ENCODE measurements at places on chromosomes 1 and 21.

DNA sequence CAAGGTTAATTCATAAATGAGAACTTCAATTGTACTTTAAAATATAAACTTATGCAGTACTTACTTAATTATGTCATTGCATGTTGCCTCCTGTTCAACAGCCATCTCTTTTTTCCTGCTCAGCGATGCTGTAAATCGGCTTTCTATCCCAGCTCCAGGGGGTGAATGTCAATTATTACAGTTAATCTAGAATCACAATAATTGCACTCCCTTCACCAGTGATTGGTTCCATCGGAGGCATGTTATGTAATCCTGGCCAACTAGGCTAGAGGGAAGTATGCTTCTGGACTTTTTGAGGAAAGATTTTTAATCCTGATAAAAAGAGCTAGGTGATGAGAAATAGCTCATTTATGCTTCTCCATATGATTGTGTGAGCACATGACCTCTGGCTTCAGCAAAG is 53.8 kb upstream of the SGIP1 start:
- DNase-seq: no peak

DNA sequence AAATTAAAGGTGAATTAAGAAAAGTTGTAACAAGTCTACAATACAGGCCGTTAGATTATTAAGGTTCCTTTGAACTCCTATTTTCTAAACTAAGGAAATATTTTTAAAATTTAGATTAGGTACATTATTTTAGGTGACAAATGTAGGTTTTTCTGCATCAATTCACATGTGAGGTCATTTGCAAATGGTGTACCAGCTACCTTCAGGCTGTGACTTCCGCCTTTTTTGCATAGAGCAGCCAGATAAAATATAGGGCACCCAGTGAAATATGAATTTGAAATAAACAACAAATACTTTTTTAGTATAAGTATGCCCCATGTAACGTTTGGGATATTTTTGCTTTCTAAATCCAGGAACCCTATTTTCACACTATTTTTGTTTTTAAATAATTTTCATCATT is 544.0 kb downstream of the LMO4 start:
- DNase-seq: no peak

- no peak for DNase-seq
Observed at GRCh38 chr1:221045842-221046831, 166.9 kb downstream of the HLX start.

DNA sequence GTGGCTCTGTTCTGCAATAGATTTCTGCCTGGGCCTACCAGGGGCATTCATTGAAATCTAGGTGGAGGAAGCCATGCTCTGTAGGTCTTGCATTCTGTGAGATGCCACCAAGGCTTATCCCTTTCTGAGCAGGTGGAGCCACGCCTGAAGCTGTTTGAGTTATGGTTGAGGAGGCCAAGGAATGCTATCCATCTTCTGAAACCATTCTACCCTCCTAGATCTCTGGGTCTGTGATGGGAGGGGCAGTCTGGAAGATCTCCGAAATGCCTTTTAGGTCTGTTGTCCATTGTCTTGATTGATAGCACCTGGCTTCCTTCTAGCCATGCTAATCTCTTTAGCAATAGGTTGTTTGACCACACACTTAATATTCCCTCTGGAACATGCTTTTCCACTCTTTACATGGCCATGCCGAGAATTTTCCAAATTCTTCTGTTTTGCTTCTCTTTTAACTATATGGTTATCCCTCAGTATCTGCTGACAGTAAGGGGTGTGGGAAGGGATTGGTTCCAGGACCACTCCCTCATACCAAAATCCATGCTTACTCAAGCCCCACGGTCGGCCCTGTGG is 45.2 kb downstream of the AK4 start:
- DNase-seq: no peak

- DNase-seq: peak; percentile 58
Observed at GRCh38 chr1:20376880-20377494, 86.3 kb downstream of the VWA5B1 start.

DNA sequence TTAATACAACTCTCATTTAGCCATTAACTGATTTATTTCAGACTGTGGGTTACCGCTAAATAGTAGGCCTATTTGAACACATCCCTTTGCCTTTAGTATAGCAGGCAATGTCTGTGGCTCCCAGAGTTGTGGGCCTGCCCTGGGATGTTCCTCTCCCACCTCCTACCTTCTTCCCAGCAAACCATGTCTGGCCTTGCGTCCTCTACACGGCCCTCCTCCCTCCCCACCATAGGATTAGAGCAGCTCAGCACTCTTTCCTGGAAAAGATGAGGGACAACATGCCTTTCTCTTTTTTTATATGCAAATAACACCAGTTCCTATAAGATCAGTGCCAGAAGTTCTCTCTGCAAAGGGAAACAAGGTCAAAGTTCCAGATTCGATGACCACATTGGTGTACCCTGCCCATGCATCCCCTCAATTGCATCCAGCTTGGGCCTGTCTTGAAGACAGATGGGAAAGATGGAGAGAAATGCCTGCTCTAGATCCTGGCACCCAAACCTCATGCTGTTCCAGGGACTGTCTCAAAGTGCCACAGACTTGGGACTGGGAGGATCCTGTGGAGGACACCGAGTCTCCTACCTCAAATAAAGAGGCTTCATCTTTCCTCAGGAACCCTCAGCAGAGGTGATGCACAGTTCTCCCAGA is 57.2 kb downstream of the CD46 start:
- DNase-seq: no peak

- DNase-seq: no peak
Observed at GRCh38 chr1:200729863-200730262, 8.8 kb upstream of the CAMSAP2 start.

GRCh38 chr1:86085741-86086409 is 70.7 kb downstream of the COL24A1 start:
- DNase-seq: no peak

DNA sequence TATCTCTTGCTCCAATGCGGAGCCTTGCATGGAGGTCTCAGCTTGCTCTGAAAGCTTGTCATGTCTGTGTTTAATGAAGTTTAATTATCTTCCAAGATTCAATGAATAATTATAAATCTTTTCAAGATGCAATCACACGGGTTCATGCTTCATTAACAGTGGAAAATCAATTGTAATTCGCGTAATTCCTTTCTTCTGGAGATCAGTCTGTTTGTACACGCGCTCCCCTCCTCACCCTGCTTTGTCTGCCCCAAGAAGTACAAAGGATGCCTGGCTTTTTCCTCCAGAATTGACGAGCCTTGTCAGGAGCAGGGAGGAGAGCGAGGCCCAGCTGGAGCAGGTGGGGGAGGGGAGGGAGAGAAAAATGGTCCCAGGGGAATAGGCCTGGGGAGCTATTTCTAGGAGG is 65.0 kb upstream of the DISP3 start:
- DNase-seq: no peak

- DNase-seq: no peak
Observed at GRCh38 chr1:220700556-220701179, 10.5 kb downstream of the C1orf115 start.

GRCh38 chr1:176575991-176576390 is 113.0 kb downstream of the PAPPA2 start:
- no peak for DNase-seq

DNA sequence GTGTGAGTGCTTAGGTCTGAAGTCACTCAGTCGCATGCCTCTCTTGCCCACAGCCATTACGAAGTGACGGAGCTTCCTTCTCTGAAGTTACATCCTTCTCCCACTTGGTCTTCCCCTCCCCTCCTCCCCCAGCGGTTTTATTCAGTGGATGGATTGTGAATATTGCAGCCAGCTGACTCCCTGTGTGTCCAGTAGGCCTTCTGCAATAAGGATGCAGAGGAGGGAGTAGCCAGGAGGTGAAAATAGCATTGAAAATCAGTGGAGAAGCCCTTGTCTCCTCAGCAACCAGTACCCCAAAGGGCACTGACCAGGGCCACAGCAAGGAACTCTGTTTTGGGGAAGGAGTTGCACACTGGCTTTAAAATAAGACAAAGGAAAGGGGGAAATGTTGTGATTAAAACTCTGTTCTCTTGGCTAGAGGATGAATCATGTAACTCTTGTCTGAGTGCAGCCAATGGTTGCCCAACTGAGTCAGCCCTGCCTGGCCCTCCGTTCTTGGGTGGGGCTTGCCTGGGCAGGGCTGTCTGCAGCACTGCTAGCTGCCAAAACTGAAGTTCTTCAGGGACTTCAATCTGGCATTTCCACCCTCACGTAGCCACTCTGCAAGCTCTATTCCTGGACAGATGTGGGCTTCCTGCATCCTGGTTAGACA is 4.3 kb downstream of the S100A10 start:
- DNase-seq: no peak

- DNase-seq: no peak
Observed at GRCh38 chr1:160539990-160540858, 17.2 kb upstream of the SLAMF6 start.

DNA sequence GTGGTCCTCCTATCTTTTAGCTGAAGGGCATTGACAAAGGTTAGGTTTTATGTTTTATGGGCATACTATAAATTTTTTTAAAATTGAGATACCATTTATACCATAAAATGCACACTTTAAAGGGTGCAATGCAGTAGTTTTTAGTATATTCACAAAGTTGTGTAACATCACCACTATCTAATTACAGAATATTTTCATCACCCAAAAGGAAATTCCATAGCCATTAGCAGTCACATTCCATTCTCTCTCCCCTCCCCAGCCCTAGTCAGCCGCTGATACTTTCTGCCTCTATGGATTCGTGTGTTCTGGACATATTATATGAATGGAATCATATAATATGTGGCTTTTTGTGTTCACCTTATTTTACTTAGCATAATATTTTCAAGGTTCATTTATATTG is 135.8 kb upstream of the B3GALT2 start:
- DNase-seq: no peak

DNA sequence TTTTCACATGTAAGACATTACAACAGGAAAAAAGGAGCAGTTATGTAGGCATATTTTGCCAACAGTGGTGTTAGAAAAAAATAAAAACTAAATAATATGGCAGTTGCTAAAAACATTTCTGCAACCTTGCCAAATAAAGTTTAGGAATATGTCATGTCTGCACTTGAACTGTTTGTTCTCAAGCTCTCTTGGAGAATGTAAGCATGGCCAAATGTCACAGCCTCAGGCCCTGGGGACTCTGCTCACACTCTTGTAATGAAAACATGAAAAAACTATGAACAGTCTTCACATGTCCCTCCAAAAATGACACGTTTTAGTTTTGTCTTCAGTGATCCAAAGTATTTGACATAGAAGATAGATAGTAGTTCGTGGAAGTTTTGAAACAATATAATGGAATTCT is 753.3 kb downstream of the LTN1 start:
- DNase-seq: no peak

- DNase-seq: peak; percentile 86
Observed at GRCh38 chr1:153568367-153569099, 2.9 kb upstream of the S100A2 start.

DNA sequence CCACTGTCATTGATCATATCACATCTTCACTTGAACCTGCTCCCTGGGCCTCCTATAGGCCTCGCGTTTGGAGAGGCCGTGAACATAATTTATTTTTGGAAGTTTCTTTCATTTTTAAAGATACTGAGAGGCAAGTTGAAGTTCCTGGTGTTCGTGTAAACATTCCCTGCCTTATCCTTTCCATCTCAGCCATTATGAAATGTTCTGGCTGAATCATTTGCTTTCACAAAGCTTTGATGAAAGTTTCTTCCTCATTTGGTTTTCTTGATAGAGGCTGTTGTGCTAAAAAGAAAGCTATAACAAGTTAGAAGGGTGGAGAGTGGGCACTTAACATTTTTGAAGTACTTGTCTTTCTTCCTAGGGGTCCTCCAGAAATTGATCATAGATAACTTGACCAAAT is 15.5 kb downstream of the CAMTA1 start:
- no peak for DNase-seq

- DNase-seq: no peak
Observed at GRCh38 chr1:187063271-187063670, 234.5 kb downstream of the PLA2G4A start.

GRCh38 chr1:245091818-245092637 is 62.8 kb upstream of the KIF26B start:
- DNase-seq: no peak

DNA sequence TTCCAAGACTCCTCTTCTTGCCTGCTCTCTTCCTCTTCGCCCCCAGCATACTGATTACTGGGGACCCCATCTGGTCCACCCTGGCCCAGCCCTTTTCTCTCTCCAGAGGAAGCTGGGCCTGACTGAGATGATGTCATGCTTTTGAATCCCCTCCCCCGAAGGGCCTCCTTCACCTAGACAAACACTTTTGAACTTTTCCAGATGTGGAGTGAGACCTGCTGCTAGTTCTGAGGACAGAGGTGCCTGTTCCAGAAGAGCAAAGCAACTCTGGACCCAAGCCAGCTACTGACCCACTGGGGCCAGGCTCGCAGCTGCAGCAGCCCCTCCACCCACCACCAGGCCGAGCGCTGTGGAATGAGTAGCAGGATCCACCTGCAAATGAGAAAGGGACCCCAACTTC is 8.4 kb downstream of the CD34 start:
- DNase-seq: no peak

GRCh38 chr1:194289569-194290266 is 1103.3 kb upstream of the B3GALT2 start:
- no peak for DNase-seq

DNA sequence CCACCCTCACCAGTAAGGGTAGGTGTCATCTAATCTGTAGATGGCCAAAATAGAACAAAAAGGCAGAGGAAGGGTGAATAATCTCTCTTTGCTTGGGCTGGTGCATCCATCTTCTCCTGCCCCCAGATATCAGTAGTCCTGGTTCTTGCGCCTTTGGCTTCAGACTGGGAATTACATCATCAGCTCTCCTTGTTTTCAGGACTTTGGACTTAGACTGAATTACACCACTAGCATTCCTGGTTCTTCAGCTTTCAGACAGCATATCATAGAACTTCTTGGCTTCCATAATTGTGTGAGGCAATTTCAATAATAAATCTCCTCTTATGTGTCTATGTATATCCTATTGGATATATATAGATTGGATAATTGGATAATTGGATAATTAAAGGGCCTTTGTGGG is 403.0 kb upstream of the USP24 start:
- DNase-seq: no peak

- no peak for DNase-seq
Observed at GRCh38 chr1:200369706-200370105, 40.1 kb downstream of the ZNF281 start.

DNA sequence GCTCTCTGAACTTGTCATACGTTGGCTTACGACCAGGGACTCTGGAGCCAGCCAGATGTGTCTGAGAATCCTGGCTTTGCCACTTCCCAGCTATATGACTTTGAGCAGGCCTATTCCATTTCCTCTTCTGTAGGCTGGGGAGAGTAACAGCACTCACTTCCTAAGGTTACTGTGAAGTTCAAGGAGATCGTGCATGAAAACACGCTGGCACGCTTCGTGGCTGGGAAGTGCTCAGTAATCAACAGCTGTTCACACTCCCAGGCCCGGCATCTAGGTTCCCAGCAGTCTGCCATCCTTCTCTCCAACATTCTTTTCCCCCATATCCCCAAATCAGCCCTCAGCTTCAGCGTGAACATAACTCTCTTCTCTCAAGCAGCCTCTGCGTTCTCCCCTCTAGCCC is 2.0 kb downstream of the ASCL5 start:
- DNase-seq: no peak

DNA sequence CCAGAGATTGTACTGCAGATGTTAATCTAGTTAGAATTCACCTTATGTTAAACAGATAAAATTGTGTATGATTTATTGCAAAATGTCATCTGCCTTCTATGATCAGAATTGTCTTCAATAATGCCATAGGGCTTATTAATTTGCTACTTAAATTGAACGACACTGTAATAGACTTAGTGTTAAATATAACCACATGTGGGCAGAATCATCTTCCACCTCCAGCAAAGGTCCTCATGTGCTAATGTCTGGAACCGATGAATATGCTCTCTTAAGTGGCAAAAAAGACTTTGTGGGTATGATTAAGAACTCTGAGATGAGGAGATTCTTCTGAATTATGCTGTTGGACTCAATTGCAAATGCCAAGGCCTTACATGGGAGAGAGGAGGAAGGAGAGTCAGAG is 4.3 kb downstream of the OR2T11 start:
- no peak for DNase-seq

Measured in progenitor cell of endocrine pancreas (in vitro differentiated cells).